ENCODE measurements at places on chromosomes 7 and 10. TPM values are rescaled to one million over a fixed set of nuclear protein-coding genes. Genes with fewer than 3 reads are reported as not detected.

DNA sequence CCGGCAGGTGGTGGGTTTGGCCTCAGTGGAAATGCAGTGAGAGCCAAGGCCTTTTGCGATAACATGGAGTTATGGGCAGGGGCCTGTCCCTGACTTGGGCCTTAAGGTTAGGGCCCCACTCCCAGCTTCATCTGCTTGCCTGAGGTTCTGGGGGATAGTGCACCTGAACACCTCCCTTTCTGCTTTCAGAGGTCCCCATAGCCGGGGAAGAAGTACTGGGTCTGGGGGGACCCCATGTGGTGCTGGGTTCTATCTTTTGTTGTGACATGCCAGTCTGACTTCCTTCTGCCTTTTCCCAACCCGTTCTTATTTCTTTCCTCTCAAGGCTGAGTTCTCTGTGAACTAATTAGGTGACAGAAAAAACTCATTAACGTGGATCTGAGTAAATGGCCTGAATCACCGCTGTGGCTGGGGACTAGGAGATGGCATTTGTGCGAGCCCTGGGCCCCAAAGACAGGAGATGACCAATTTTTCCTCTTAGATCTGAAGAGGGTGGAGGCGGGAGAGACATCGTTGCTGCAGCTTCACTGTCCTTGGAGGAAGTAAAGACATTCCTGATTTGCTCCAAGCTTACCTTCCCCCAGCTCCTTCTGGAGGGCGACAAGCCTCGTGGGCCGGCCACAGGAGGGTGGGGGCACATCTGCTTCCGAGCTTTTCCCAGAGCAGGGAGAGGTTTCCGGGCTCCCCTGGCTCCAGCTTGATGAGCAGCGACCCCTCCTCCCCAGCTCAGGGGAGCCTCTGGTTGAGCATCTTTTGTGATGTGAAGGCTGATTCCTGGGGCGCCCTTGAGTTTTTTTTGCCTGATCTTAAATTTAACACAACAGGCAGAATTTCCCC lies 2.0 kb downstream of the AGAP3 start:
- no peak for ATAC-seq

DNA sequence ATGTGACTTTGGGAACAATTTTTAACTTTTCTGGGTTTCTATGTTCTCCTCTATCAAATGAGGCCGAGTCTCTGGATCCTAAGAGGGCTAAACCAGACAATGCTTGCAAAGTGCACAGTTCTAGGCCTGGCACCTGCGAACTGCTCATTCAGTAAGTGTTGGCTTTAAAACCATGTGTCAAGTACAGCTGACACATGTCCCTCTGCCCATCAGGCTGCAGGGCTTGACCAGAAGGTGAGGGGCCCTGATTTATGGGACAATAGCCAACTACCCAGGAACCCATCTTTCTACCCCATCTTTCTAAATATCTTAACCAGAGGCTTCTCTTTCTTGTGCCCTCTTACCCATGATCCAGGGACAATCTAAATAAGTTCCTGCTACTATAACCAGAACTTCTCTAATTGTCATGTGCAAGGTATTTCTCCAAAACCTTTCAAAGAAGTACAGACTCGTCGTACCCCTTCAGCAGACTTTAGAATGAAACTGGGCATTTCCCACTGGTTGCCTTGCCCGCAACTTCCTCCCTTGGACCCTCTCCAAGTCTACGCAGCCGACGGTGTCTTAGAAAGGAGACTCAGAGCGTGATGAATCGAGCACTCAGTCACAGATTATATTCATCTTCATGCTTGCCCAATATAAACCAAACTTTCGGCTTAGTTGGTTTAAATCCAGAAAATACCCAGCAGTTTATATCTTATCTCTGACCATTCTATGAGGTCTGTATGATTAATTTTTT lies 69.8 kb upstream of the STEAP1B start:
- ATAC-seq = no peak

DNA sequence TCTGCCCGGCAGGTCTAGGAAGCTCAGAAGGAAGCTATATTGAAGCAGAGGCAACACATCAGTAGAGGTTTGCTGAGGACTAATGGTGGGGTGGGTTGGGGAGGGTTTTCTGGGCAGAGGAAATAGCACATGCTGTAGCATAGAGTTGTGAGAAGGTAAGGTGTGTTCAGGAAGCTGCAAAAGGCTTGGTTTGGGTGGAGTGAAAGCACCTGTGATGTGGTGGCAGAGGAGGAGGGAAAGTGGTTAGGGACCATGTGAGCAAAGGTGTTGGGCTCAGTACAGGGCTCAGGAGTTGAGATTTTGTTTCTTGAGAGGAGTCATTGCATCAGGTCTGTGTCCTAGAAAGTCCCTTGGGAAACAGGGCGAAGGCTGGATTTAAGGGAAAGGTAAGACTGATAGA lies 294.6 kb downstream of the SORCS3 start:
- no peak for ATAC-seq

SFTPA1 gene
- total RNA-seq = 0.11 TPM

DNA sequence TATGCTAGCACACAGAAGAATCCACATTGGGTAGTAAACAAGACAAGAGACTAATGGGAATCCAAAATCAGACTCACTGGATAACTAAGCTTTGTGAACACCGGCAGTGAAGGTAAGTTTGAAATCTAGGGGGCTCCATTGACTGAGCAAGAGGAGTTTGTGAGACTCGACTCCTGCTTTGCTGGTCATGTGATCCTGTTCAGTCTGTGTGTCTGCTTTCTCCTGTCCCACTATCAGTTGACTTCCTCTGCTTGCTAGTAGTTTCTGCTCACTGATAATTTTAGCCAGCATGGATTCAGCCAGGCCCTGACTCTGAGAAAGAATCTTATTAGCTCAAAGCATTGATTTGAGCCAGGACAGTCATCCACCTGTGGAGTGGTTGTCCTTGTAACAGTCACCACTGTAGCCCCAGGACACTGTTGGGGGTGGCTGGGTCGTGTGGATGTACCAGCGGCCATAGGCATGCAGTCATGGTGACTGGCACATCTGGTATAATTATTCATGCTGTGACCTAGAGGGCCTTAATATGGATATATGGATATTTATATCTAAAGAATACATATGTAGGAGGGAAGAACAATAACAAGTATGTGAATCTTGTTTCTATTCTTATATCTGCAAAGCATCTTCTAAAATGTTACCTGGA lies 44.4 kb downstream of the DNAH11 start:
- ATAC-seq = no peak

DNA sequence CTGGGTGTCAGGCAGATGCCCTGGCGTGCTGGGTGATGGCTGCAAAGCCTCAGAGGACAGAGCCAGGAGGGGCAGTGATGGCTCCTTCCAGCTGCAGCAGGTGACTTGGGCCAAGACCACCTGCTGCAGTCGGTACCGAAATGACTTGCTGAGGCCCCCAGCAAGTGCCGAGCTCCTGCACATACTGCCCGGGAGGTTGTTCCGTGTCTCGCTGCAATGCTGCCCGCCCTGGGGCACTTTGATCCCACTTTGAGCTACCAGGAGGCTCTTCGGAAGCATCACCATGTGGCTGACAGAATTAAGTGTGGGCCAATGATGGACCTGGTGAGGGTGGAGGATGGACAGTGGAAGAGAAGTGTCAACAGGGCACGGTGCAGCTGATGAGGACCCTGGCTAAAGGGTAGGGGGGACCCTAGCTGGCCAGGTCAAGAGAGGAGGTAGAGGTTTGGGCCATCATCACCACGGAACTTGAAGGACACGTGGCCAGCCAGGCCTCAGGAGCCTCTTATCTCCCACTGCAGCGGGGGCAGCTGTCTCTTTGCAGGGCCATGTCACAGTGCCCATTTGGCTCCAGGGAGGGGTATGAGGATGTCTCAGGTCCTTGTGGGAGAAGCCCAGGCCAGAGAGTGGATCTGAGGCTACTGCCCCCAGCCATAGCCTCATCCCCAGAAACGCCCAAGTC lies 51.1 kb upstream of the NANOS1 start:
- no peak for ATAC-seq

Measured in activated T-helper 17 cell treated with anti-CD3 and anti-CD28 coated beads, Interleukin-2, amount 50 U/mL, for 72 hours (primary cell).